Stimulated activated effector memory CD8-positive, alpha-beta T cell treated with anti-CD3 and anti-CD28 coated beads, Interleukin-12 subunit alpha, Interleukin-12 subunit beta, amount 100 ng/mL, for 72 hours (primary cell): ENCODE measurements at places on chromosomes 1 and 21.

- no peak for DNase-seq
Observed at GRCh38 chr1:167106119-167106461, 12.2 kb downstream of the STYXL2 start.

GRCh38 chr1:101723415-101723814 is 273.3 kb downstream of the OLFM3 start:
- DNase-seq: no peak

DNA sequence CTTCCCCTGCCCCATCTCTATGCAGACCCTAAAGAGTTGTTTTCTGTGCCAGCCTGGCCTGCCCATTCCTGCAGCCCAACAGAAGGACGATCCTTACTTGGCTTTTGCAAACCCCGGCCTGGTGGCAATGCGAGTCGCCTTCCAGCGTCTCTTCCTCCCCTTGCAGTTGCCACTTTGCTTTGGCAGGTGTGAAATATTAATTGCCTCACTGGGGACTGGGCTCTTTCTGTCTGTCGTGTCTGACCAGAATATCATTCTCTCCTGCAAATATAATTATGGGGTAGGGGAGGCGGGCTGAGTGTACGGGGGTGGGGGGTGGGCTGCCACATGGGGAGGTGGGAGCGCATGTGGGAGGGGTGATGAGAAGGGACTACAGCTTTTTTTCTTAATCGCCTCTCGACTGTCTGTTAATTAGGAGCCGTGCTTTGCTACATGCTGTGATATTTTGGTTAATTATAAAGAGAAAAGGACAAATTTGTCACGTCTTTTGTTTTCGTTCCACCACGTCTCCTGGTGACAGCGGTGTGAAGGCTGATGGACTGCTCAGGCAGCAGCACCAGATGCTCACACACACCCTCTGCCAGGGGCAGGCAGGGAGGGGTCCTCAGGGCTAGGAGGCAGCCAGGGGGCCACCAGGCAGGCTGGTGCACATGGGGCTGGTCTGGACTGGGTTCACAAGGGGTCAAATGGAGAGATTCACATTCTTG is 80.1 kb upstream of the CD34 start:
- DNase-seq: no peak

- DNase-seq: no peak
Observed at GRCh38 chr21:36841866-36842265, 124.6 kb downstream of the HLCS start.

GRCh38 chr1:216466162-216466801 is 43.0 kb upstream of the USH2A start:
- DNase-seq: no peak

- DNase-seq: no peak
Observed at GRCh38 chr1:218480137-218480536, 135.0 kb downstream of the TGFB2 start.

DNA sequence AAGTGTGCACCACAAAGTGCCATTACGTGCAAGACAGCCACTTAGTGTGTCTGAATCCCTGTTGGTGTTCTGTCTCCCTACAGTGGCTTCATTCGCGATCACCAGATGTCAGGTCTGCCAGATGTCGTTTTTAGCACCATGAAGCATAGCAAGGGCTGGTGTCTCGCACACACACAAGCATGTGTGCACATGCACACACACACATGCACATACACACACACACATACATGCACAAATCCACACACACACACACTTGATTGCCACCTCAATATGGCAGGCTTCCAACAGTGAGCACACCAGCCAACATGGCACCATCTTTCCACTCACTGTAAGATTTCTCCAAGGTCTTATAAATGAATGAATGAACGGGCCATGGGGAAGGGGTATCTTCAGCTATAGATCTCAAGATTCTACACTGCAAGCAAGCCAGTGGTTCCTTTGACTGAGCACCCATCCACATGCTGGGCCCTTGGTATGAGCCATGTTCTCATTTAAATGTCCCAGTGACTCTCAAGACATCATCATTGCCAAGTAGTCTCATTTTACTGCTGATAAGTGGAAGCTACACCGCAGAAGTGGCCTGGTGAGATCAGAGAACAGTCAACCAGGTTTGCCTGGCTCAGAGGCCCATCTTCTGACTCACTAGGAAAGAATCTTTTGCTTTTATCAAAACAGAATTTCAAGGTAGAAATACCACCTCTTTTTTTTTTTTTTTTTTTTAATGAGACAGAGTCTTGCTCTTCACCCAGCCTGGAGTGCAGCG is 84.9 kb downstream of the SIM2 start:
- DNase-seq: no peak

DNA sequence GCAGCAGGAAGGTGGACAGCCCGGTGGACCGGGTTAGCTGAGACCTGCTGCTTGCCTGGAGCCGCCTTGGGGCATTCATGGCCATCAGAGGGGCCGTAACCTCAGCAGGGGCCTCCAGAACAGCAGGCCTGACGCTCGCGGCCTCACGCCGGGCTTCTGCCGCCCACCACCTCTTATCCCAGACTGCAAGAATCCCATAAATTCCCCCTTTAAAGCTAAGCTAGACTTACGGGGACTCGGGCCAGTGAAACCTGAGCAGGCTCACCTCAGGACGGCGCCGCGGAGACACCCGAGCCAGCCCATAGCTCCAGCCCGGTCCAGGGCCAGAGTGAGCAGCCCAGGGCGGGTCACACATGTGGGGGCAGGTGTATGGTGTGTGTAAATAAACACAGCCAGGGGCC is 132.3 kb downstream of the GLIS1 start:
- no peak for DNase-seq

DNA sequence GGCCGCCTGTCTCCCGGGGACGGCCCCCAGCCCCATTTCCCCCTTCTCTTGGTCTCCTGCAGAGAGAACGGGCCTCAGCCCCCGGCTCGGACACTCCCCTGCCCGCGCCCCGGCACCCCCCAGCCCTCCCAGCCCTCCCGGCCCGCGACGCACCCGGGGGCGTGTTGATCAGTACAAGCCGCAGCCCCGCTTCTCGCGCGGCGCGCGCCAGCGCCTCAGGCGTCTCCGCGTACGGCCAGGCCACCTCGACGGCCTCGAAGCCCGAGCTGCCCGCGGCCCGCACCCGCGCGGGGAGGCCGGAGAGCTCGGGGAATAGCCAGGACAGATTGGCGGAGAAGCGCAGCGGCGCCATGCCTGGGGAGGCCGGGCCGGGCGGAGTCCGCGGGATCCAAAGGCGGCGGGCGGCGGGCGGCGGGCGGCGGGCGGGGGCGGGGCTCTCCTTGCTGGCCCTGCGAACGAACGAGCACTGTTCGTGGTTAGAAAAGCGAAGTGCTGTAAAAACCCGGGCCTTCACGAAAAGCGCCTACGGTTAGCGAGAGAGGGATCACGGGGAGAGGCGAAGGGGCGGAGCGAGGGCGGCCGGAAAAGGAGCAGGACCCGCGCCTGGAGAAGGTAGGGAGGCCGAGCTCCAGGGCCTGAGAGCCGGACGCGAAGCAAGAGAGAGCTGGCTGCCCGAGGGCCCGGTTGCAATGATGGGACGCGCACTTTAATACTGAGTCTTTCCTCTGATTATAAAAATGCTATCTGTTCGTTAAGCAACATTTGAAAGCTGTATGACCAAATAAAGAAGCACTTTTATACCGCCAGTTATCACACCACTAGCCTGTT is at the start of gene HYI:
HYI (minus strand) TSS at position 490 of the 828 bp plus-strand sequence; CDS start at position 352, 138 bp downstream.
- DNase-seq: peak; percentile 80

DNA sequence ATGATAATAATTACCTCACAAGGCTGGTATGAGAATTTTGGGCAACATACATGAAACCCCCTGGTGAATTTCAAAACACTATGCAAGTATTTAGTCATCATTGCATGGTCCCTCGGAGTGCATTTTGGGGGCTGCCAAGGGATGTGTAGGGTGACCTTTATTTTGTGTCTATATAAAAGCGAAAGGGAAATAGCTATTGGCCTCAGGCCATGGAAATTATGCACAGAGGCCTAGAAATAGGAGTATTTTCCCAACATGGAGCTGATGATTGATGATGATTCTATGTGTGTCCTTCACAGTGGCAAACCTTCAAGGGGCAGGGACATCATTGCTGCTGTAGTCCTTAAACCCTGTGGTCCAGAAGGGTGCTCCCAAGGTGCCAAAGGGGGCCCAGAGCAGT is 265.5 kb downstream of the ST6GALNAC3 start:
- DNase-seq: no peak

- no peak for DNase-seq
Observed at GRCh38 chr1:19427087-19427781, 58.1 kb downstream of the CAPZB start.

DNA sequence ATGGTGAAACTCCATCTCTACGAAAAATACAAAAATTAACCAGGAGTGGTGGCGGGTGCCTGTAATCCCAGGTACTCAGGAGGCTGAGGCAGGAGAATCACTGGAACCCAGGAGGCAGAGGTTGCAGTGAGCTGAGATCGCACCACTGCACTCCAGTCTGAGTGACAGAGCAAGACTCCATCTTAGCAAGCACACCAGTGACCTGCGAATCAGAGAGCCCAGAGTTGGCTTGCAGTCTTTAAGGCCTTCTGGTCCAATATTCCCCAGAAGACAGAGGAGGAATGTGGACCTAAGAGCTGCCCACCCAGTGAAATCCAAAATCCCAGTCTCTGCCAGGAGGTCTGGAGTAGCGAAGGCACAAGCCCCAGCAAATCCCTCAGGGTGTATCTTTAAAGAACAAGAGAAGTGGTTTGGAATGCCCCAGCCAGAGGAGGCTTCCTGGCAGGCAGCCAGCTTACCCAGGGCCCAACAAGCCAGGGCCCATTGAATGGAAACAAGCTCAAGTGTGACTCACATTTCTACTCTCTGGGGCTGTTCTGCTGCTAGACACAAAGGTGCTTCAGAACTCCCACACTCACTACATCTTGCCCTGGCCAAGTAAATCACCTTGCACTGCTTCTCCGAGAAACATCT is 23.9 kb downstream of the GPR161 start:
- peak; percentile 54 for DNase-seq

GRCh38 chr1:92924501-92924900 is 36.8 kb downstream of the DIPK1A start:
- DNase-seq: no peak

DNA sequence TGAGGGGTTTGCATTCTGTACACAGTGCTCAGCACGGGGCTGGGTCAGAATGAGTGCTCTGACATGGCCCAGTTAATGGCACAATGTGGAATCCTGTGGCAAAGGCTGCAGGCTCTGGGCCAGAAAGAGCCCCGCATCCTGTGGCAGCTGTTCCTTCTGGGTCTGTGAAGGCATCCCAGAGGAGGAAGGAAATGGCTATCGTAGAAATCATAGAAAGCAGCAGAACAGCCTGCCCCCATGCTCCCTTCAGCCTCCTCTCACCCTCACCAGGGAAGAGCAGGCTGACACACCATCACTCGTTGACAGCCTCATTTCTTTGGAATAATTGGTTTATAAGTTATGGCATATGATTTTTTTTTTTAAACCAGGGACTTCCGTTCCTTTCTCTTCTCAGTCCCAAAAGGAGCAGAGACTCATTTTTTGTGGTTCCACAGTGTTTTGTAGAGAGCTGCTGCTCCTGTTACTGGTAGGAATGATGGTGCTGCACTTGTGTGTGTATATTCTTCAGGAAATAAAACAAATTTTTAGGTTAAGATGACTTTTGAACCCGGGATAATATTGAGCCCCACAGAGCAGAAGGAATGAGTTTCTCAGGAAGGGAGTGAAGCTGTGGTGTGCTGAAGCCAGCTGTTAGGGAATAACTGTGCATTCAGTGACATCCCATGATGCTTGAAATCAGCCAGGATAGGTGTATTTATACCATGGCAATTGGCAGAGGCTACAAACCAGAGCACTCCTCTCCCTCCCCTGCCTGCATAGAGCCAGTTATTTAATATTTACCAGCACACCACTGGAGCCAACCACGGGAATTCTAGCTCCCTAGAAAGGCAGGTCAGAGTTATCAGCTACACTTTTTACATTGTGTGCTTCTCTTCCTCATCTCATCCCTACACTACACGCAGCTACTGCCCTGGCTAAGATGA is 32.0 kb downstream of the PLXNA2 start:
- no peak for DNase-seq

- DNase-seq: no peak
Observed at GRCh38 chr1:101873672-101874071, 123.1 kb downstream of the OLFM3 start.

DNA sequence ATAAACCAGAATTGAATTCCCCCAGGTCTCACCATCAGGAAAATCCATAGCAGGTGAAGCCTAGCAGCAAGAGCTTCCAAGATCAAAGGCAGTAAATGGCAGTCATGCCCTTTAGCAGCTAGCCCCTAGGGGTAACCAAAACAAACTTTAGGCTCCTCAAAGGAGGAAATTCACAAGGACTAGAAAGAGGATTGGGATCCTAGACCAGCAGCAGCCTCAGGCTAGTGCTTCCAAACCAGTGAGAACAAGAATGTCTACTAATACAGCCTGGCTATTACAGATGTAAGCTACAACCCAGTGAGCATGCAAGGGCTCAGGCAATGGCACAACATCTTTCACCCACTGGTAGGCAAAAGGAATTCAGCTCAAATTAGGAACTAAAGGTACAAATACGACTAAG is 11.1 kb upstream of the RIMKLA start:
- DNase-seq: no peak

DNA sequence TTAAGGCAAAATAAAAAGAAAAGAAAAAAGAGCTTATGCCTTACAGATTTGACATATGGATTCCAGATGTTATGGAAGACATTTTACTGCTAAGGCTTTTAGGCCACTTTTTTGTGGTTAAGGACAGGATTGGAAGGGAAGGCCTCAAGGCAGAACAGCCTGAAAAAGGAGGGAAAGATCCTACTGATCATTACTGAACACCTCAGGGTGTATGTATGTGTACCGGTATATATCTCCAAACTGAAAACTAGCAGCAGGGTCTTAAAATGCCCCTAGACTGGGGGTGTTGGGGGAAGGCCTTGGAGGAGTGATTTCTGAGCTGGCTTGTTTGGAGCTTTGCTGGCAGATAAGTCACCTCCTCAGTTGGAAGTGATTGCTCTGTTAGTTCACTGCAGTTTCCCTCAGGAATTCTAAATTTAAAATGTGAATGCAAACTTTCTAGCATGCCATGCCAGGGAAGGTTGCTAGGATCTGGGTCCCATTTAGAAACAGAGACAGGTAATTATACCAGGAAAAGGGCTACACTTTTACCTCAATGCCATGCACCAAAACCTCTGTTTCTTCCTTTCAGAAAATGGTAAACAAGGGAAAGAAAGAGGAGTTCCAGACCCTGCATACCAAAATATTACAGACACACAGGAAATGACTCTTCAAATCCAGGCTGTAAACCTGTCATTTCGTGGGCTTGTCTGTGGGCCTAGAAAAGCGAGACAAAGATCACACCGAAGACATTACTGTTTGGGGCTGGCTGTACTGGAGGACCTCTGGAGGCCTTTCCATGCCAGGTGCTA is 15.0 kb downstream of the C1orf52 start:
- no peak for DNase-seq
